ENCODE measurements at places on chromosomes 2 and 18. TPM values are rescaled to one million over a fixed set of nuclear protein-coding genes. Genes with fewer than 3 reads are reported as not detected.

DNA sequence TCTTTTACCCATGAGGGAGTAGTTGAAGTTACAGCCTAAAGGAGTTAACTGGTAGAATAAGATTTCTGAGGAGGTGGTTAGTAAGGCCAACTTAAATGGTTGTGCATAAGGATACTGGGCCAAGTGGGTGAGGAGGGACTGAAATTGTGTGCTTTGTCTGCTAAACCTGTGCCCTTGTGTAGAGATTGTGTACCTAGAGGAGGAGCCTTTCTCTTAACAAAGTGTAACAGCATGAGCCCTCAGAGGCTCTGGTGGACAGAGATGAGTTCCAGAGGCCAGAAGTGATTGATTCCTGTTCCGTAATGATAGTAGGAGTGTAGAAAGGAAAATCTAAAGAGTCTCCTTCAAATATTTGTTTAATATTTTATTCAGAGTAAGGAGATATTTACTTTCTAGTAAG, 42.9 kb downstream of the OTX1 start:
- H3K27me3 ChIP-seq: no peaks in the 10 kb centered on the region
- H3K36me3 ChIP-seq: no peaks in the 10 kb centered on the region
- H3K27ac ChIP-seq: no peak overlapping the region
- no peak overlapping the region for H3K4me3 ChIP-seq
- H3K4me1 ChIP-seq: no peaks in the 10 kb centered on the region

Gene MYL1
- not detected for total RNA-seq

DNA sequence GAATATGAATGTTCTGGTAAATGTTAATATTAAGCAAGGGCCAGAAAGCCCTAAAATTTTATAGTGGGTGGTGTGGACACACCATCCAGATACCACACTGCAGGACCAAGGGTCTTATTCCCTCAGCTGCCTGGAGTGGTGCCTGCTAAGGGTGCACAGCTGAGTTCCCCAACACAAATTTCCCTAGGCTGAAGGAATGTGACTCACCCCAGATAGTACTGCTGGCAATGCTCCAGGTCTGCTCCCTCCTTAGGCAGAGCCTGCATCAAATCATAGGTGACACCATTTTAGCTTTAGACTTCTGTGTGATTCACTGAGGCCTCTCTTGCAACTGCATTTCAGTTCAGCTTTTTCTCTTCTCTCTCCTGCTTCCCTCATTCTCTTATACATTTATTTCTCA, 321.1 kb downstream of the SATB2 start:
- H3K27ac ChIP-seq: no peak overlapping the region
- no peak overlapping the region for H3K4me3 ChIP-seq
- H3K27me3 ChIP-seq: no peaks in the 10 kb centered on the region
- no peak for DNase-seq
- H3K36me3 ChIP-seq: peaks cover 8% of the 10 kb centered on the region

DNA sequence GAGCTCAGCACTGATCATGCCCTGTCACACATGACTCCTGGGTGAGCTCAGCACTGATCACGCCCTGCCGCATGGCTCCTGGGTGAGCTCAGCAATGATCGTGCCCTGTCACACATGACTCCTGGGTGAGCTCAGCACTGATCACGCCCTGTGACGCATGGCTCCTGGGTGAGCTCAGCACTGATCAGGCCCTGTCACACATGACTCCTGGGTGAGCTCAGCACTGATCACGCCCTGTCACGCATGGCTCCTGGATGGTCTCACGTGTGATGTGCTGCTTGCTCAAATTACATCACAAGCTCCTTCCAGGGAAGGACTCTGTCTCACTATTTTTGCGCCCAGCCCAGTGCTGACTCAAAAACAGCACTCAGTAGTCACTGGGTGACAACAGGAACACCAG, 258.0 kb downstream of the HDAC4 start:
- H3K36me3 ChIP-seq: peaks cover 48% of the 10 kb centered on the region
- no peak overlapping the region for H3K4me3 ChIP-seq
- H3K27me3 ChIP-seq: no peaks in the 10 kb centered on the region
- H3K4me1 ChIP-seq: no peaks in the 10 kb centered on the region
